ENCODE measurements at places on chromosomes 5 and 9.

- DNase-seq: no peak
These were observed 70.6 kb downstream of the RAB3C start for GRCh38 chr5:58653521-58653920.

GRCh38 chr5:150112201-150113046 lies 26.1 kb upstream of the CSF1R start:
- DNase-seq: no peak

DNA sequence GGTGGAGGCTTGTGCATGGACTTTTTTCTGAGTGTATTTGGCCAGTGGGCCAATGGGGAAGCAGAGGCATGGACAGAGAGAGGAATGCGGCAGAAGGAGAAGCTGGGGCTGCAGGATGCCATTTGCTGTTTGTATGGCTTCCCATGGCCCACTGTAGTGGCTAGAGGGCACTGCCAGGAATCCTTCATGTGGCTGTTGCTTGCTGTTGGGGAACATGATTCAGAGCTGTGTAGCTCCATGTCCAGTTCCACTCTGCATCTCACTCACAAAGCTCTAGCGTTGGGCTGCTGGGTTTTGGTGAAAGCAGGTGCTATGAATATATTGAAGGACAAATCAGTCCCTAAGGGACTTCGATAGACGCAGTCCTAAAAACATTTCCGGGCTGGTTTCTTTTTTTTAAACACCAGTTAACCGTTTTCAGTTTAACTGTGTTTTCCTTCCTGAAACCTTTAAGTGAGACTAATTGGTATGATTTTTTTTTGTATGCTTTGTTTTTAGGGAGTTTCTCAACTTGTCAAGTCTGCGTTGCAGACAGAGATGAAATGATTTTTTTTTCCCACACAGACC lies 51.3 kb downstream of the SLC22A5 start:
- DNase-seq: no peak

DNA sequence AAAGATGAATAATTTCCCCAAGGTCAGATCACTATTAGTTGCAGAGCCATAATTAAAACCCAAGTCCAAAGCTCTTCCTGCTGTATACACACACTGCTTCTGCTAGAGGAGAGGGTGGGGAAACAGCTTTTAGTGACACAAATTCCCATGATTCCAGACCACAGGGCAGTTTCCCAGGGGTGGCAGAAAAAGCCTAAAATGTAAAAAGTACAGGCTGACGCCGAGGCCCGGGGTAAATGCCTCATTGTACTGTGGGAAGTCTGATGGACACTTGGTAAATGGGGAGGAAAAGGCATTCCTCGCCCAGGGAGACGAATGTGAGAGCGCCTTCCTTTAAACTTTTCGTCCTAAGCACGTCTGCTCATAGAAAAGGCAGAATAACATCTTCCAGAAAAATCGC lies 65.7 kb downstream of the DENND1A start:
- no peak for DNase-seq

GRCh38 chr5:9559965-9560364 lies 14.1 kb upstream of the SEMA5A start:
- no peak for DNase-seq

- no peak for DNase-seq
These were observed 474.5 kb downstream of the ZSWIM6 start for GRCh38 chr5:61806491-61807020.

- DNase-seq: no peak
These were observed 768 bp upstream of the CER1 start for GRCh38 chr9:14723301-14723700.

DNA sequence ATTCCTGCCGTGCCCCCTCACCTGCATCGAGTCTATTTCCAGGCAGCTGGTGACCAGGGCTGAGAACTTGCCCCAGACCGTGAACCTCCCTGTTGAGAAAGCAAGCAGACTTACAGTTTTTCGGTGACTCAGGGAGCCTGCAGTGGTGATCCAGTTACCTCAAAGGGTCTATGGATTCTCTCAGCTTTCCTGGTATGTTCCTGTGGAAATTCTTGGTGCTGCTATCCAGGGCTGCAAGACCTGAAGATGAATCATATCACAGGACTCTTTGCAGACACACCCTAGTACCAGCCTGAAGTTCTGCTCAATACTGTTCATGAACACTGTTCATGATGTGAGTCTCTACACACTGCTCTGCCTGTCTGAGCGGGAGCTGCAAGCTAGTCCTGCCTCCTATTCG lies 154.7 kb downstream of the WDR70 start:
- no peak for DNase-seq

GRCh38 chr9:77021291-77021894 lies 1.9 kb downstream of the FOXB2 start:
- DNase-seq: no peak

GRCh38 chr9:133184971-133185370 lies 21.3 kb upstream of the GBGT1 start:
- DNase-seq: peak; percentile 13

DNA sequence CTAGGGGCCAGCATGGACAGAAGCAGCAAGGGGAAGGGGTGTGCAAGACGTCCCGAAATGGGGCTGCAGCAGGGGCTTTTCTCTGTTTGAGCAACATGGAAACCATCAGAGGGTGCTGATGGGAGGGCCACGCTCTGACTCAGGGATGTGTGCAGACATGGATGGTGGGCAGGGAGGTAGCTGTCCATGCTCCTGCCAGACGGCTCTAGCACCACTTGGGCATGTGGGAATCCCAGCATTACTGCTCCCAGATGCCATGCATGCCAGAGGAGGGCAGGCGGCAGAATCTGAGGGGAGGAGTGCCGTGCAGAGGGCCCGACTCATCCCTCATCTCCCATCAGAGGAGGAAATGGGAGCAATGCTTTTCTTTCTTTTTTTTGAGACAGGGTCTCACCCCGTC lies 45.6 kb upstream of the SLC25A51 start:
- no peak for DNase-seq

DNA sequence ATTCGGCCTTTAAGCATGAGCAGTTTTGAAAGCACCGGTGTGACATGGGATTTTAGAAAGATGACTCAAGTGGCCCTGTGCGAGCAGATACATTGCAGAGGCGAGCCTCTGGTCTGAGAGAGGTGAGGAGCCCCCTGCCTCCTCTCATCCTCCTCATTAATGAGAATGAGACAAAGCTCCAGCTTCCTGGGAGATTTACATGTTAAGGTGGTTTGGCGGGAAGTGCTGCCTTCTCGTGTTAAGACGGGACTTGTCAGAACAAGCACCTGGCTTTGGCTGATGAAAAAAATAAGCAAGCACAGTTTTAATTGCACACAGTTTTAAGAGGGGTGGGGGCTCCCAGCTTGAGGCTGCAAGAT lies 68.1 kb downstream of the ACTL7B start:
- DNase-seq: no peak

DNA sequence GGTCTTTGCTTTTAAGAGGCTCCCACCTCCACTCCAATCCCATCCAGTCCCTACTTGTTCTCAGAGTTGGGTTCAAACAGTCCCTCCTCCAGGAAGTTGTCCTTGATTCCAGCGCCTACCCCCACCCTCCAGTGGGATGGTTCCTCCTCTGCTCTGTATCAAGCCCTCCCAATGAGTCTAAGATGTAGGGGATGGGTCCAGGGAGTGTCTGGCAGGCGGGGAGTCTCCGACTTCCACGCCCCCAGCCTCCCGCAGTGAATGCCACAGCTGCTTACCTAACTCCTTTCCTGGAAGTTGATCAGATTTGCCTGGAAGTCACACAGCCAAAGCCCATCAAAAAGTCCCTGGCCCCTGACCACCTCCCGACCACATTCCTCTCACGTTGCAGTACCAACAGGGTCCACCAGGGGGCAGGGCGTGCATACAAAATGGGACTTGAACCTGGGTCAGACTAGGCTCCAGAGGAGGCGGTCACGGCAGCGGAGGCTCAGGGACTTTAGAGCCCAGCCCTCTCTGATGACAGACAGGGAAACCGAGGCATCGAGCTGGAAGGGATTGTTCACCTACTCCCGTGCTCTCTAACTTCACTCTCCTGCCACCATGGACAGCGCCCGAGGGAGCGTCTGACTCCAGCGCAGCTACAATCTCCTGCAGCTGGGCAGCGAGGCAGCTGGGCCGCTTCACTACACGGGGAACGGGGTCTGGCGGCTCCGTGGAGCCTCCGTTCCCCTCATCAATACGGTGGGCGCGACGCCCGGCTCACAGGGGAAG lies 25.0 kb upstream of the TDRD7 start:
- DNase-seq: peak; percentile 75

- peak; percentile 6 for DNase-seq
These were observed 25.7 kb downstream of the PDGFRB start for GRCh38 chr5:150129813-150130492.

DNA sequence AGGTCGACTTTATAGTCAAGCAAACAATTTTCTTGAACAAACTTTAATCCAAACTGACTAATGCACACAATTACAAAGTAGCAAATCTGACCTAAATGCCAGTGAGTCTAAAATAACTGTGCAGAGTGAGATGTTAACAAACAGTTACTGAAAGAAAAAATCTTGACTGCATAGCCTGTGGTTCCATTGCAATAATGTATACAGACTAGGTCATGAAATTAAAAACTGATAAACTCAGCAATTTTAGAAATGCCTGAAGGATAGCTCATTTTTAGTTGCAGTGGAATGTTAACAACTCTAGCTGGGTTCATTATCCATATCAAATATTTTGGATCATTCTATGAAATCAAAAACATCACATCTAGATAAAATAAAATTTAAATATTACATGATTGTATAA lies 73.4 kb upstream of the CDH12 start:
- DNase-seq: no peak

DNA sequence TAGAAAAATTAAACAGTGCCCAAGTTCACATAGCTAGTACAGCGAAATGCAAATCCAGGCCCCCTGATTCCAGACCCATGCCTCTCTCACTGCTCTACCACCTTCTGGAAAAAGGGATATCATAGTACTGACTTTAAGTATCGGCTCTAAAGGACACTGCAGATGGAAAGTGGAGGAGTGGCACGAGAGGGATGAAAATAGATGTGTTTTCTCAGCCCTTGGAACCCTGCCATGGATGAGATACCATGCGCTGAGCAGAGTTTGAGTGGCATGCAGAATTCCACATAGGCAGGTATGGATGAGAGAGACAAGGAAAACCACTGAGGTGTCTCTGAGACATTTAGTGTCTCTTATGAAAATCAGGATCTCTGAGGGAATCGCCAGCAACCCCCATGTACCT lies 18.8 kb downstream of the CKMT2 start:
- no peak for DNase-seq

DNA sequence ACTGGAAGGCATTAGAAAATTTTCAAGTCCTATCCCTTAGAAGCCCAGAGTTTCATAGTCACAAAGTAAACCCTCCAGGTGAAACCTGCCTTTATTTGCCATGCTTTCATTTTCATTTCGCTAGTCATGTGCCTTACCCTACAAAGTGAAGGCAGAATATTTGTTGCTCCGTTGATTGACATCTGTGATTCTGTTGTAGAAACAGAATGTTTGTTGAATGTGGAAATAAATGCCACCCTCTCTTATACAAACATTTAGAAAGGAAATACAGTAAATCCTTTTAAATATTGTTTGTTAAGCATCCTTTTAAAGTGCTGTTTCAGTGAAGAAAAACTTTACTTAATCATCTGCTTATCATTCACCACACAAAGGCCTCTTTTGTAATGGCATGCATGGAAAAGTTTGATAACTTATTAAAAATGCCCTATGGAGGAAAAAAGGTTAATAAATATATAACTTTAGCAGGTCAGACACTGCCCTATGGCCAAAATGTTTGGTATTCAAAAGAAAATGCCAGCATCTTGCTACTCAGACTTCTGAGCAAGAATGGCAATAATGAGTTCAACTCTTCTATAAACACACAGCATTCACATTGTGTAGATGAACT lies 34.3 kb upstream of the CAST start:
- no peak for DNase-seq

GRCh38 chr5:138024117-138024516 lies 8.8 kb downstream of the FAM13B start:
- DNase-seq: no peak

DNA sequence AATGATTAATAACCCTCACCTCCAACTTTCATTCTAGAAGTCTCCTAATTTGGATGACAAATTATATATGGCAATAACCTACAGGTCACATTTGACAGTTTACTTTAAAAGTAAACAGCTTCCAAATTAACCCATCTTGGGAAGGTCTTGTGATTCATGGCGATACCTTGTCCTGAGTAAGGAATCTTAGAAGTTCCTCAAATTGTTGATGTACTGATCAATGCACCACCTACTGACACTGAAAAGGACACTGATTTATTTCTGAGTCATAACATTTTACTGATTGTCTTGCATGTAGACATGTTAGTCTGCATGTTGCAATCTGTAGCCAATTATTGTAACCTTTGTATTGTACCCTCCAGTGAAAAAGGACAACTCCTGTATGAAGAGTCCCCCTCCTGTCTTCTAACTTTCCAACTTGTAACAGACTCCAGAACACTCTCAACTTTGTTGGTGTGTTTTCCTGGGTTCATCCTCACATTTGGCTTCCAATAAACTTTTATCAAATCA lies 16.0 kb upstream of the SLC22A5 start:
- no peak for DNase-seq

DNA sequence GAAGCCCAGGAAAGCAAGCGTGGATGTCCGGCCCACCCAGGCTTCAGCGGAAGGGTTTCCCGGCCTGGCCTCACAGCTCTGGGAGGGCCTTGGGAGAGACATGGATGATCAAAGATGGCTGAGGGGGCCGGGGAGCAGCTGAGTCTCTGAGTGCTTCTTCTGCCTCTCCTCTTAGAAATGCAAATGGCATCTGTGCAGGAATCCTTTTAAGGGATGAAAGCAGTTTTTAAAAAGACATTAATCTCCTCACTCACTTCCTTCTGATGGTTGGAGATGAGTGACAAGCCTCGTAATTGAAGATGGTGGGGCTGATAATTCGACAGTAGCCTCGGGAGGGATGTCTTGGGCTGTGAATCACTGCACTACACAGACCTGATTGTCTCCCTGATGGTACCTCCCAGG lies 24.3 kb upstream of the PITX1 start:
- no peak for DNase-seq

DNA sequence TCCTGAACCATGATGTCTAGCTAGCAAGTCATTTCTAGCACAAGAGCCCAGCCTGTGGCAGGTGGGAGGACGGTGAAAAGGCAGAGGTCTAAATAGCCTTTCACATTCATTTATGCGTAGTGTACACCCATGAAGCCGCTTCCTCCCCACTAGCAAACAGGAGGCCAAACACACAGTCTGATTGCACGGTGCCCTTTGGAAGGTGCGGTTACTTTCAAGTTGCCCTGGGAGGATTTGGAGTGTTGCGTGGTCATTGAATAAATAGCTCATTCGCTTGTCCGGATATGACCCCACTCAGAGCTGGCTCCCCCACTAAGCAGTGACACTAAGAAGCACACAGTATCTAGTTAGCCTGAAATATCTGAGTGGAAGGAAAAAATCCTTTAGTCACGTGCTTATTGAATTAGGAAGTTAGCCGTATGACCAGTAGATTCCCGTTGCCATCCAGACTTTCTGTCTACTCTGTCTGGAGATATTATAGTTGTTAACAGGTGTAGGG lies 664 bp upstream of the ARSB start:
- DNase-seq: no peak

GRCh38 chr5:76710991-76711390 lies 4.9 kb upstream of the F2R start:
- DNase-seq: no peak
